Activated naive CD4-positive, alpha-beta T cell treated with Interleukin-2 at 50 U/mL for 16 hours (primary cell): ENCODE measurements at places on chromosomes 5 and 9.

DNA sequence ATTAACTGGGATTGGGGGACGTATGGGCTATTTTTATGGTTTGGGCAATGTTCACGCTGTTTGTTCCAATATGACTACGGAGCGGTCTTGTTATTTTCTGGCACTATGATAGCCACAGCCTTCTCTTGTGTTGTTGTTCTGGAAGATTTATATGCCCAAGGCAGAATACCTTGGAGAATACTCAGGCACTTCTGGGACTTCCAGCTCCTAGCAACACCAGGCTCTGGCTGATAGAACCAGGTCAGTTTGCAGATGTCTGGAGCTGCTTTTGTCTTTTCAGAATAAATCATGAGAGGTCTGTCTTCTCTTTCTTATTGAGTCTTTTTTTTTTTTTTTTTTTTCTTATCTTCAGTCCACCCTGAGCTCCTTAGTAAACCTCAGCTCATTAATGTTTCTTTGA, 262.5 kb downstream of the MED10 start:
- DNase-seq = no peak

DNA sequence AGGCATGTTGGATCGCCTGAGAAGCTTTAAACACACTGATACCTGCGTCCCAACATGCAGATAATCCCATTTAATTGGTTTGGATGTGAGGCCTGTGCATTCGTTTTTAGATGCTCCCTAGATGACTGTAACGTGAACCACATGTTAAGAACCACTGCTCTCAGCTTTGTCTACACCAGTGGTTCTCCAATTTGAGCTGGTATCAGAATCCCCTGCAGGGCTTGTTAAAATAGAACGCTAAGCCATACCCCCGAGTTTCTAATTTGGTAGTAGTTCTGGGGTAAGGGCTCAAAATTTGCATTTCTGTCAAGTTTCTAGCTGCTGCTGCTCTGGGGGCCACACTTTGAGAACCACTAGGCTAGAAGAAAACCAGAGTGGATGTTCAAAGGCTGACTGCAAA, 74.7 kb downstream of the S1PR3 start:
- DNase-seq = no peak

- DNase-seq = no peak
Observed at GRCh38 chr9:18396102-18396728, 77.7 kb upstream of the ADAMTSL1 start.

DNA sequence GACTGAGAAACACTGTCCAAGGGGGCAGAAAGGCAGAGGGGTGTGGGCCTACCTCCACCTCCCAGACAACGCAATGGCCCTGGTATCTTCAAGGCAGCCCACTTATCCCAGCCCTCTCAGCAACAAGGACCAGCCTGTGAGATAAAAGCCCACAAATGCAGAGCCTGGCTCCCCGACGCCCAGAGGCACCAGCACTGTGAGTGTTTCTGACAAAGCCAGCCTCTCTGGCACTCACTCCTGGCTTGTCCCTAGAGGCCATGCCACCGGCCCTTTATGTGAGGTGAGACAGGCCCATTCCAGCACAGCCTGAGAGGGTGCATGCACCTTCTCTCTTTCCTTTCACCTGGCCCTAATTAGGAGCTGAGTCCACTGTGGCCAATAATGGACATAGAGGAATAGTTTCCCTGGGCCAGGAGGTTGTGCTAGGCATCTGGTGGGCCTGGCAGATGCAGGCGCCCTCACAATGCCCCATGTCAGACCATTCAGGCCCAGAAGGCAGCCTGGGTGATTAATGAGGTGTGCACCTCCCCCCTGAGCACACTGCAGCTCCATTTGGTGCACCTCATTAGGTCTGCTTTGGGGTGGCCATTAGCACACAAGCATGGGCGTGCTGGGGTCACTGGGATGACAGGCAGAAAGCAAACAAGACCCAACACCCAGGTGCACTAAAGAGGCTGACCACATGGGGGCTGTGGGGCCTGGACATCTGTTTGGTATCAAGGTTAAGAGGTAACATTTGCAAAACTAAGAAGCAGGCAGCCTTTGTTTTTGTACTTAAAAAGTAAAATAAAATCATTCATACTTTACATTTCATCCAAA, 176.0 kb downstream of the MED10 start:
- DNase-seq = no peak

DNA sequence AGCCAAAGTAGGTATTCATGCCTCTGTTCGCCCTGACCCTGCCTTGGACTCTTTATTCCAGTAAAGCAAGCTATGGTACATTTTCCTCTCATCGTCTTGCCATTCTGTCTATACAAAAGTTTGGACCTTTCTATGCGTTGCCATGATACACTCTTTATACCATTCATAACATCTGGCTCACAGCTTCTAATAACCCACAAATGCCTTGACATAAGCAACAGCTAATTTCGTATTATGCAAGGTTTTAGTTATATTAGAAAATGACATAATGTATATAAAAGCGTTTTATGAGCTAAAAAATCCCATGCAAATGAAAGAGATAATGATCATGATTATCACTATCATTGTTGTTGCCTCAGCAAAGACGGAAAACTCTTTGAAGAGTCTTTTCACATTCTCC, 265.7 kb downstream of the TMEM167A start:
- DNase-seq = no peak

DNA sequence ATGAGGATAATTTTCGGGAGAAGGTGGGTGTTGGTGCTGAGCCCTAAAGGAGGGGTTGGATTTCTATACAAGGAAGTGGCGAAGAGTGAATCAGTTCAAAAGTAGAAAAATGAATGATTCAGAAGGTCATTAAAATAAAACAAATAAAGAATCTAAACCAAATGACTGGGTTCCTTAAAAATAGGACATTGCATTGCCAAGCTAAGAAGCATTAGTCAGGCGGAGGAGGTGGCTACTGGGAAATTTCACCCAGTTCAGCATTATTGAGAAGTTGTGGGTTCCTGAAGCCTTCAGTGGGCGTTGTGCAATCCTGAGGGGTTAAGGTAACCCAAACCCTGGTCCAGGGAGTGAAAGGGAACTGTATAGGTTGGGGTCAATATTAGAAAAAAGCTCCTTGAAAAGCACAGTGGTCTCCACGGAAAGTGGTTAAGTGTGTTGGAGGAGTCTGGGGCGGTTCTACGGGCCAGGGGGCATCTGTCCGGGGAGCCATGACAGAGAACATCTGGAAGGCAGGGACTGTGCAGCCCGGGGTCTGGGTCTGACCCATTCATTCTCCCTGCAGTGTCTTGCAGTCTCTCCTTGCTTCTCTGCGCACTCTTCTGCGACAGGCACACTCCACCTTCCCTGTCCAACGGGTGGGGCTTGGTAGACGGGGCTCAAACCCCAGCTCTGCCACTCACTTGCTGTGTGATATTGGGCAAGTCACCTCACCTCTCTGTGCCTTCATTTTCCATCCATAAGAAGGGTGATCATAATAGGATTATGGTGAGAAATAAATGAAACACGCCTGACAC, 27.6 kb upstream of the DUSP1 start:
- no peak for DNase-seq

- DNase-seq = no peak
Observed at GRCh38 chr9:87342743-87343142, 154.9 kb upstream of the DAPK1 start.

- DNase-seq = no peak
Observed at GRCh38 chr5:60447488-60447920, 252.5 kb downstream of the DEPDC1B start.

- no peak for DNase-seq
Observed at GRCh38 chr5:131649161-131649560, 14.1 kb upstream of the RAPGEF6 start.

DNA sequence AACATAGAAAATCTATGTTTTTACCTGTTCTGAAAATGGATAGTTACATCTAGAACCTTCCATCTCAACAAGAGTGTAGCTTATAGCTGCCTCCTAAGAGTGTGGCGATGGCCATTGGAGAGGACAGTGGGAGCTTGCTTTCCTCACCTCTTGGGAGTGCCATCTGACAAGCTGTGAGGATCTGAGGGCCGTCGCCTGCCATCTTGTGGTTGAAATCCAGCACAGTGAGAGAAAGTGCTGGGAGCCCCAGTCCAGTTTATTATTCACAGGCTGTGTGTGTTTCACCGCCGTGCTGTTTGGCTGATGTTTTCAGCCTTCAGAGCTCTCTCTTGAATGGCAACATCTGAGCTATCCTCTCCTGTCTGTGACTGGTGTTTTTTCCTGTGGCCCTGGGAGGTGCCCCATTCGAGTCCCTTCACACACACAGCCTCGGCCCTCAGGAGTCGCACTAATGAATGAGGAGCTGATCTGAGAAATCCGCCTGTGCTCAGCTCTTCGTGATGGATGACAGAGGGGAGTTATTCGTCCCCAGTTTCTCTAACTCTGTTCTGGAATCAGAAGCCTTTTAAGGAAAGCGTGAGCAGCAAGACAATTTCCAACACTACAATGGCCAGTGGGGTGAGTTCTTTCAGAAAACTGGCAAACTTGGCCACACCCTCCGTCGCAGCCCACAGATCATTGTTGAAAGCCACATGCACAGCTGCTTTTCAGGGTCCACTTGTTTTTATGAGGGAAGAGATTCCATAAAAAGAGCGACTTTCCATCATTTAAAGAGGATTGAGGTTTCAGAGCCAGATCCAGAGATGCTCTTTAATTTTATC, 170.3 kb downstream of the PDZD2 start:
- DNase-seq = peak; percentile 6

DNA sequence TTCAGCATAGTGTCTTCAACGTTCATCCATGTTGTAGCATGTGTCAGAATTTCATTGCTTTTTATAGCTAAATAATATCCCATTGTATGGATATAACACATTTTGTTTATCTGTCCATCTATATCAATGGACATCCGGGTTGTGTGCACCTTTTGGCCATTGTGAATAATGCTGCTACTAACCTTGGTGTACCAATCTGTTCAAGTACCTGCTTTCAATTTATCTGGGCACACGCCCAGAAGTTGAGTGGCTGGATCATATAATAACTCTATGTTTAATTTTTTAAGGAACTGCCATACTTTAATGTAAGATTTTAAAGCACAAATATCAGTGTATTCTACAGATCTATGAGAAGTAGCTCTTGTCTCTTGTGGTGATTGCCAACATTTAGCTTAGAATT, 43.5 kb downstream of the SCAI start:
- no peak for DNase-seq
